ENCODE measurements at places on chromosomes 3 and 15. TPM values are rescaled to one million over a fixed set of nuclear protein-coding genes. Genes with fewer than 3 reads are reported as not detected.

DNA sequence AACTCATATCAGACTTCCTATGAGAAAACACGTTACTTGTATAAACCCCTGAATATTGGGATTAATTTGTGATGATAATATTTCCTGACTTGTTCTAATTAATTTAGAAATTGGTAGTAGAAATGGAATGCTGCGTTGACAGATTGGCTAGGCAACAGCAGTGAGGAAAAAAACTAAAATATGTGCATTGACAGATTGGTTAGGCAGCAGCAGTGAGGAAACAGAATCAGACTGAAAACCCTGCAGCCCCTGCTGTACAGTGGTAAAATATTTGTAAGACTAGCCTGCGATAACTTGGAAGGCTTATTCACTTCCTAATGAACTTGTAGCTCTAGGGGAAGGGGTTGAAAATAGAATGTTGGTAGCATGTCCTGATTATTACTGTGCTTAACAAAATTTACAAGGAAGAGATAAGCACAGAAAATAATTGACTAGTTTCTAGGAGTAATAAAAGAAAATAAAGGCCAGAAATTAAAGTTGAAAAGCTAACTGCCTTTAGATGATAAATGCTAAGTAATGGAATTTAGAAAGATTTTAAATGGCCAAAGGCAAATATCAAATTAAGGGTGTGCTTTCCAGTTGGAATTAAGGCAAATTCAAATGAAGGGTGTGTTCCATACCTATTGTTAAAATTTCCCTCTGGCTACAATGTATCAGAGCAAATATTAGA lies 29.9 kb upstream of the IL16 start:
- DNase-seq = no peak

DNA sequence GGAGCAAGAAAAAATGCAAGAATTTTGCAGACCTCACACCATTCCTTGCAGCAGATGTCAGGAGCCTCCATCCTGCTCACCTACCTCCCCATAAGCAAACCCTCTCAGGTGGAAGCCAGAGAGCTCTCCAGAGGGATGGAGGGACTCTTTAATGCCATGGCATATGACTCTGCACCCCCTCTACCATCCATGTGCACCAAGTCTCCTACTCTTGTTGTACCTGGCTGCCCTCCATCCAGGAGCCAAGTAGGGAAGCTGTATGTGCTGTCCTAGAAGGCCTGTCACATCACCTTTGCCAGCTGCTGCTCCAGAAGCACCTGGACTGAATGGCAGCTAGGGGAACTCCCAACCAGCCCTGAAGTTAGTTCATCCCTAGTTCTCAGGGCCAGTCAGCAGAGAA lies 38.5 kb upstream of the PRR20G start:
- no peak for DNase-seq

DNA sequence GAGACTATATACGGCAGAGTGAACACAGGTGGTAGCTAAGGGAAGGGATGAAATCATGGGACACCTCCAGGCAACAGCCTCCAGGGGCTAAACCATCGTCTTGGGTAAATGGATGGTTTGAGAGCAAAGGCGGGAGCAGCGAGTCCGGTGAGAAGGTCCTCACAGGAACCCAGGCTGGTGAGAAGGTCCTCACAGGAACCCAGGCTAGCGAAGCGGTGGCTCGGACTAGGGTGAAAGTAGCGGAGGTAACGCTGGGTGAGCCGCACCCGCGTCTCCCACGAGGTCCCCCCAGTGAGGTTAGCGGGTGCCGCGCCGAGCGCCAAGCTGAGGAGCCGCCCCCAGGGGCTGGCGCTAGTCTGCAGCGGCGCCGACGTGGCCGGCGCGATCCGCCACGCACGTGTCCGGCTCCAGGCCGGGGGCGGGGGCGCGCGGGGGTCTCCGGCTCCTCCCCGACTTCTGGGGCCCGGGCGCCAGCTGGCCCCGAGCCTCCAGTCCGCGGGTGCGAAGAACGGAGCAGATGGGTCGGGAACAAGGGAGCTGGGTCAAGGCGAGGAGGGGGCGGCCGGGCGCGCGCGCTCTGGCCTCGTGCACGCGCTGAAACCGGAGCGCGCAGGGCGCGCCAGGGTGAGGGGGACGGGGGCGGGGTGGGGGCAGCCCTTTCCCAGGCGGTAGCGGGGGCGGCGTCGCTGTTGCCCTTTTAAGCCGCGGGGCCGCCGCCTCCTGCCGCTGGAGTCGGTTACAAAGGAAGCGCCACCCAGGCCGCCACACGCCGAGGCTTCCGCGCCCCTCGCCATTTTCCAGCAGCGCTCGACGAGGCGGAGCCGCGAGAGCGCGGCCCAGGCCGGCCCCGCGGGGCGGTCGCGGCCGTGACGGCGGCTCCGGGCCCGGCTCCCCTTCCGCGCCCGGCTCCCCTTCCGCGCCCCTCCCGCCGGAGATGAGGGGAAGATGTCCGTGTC lies at the start of gene UBE2Q2:
Gene UBE2Q2 (plus strand): TSS at position 726 of the 956 bp plus-strand sequence. CDS start 220 bp downstream, at position 946.
- DNase-seq = no peak

- no peak for DNase-seq
Observed at GRCh38 chr15:100057281-100057680, 284.5 kb downstream of the ADAMTS17 start.

DNA sequence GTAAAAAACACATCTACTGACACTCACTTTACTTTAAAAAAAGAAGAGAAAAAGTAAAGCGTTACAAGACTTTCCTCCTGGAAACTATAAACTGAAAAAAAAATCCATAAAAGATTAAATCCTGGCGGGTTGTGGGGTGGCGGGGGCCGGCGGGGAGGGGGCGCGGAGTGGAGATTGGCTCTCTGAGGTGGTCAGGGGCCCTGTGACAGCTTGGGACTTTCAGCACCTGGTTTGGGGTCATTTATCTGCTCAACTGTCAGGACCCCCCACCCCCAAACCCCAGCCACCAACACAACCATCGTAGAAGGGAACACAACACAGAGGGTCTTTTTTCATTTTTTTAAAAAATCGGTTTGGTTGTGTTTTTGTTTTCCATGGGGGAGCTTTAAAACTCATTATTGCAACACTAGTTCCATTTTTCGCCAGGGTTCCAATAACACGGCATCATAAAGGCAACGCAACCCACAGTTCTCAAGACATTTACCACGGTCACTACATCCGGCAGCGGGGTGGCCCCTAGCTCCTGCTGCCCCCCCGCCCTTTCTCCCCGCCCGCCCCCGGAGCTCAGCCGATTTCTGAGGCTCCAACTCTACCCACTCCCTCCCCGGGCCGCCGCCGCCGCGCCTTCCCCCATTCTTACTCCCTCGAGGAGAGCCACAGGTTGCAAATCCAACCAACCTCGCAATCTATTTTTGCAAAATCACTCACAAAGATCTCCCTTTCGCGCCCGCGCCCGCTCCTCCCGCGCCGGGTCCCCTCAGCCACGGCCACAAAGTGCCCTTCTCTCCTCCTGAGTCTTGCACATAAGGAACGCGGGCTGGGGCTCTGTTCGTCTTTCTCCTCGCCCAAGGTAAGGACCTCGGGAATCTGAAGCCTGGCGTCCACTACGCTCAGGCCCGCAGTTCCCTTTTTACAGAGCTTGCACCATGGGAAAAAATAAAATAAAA lies 1.8 kb downstream of the BCL6 start:
- DNase-seq = no peak

GRCh38 chr3:106018929-106019550 lies 150.2 kb upstream of the CBLB start:
- no peak for DNase-seq

DNA sequence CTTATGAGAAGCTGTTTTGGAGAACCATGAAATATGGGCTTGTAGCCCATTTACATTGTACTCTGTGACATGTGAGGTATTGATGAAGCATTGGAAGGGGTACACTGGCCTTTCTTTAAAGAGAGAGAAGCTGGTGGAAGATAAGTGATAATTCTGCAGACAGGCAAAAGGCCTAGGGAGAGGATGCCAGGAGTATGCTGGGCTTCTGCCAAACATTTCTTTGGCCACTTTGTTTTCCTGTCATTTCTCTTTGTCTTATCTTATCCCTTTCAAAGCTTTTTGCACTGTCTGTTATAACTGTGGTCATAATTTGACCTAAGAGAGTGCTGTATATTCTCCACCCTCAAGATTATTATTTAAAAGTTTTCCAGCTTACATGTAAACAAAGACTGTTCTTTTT lies 109.6 kb upstream of the SEMA6D start:
- no peak for DNase-seq

DNA sequence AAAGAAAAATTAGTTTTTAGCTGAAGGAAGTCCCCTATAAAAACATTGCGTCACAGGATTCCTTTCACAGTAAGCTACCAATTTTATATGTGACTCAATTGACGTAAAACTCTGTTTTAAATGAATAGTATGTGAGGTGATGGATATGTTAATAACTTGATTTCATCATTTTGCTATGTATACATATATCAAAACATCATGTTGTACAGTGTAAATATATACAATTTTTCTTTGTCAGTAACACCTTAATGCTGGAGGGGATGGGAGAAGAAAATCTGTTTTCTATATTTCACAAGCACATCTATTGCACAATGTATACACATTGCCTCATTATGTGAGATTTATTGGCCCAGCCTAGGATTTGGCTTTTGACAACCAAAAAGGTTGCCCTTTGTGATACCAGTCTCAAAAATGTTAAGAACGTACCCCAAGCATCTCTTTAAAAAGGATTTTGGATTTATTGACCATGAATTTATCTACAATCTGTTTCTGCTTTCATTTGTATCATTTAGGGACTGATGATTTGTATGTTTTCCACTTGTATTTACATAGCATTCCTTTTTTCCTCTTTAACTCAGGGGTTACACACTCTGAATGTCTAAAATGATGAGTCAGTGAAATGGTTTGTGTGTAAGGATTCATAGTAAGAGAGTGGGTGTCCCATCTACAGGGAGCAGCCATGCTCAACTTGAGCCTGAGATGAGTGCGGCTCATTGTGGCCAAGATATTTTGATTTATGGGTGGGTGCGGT lies 62.6 kb downstream of the CRTC3 start:
- no peak for DNase-seq

CYB561D2 gene
- total RNA-seq = 19.2 TPM

IGSF10 gene
- 0.05 TPM for total RNA-seq

GRCh38 chr3:58167431-58168351 lies 43.1 kb downstream of the DNASE1L3 start:
- no peak for DNase-seq

DNA sequence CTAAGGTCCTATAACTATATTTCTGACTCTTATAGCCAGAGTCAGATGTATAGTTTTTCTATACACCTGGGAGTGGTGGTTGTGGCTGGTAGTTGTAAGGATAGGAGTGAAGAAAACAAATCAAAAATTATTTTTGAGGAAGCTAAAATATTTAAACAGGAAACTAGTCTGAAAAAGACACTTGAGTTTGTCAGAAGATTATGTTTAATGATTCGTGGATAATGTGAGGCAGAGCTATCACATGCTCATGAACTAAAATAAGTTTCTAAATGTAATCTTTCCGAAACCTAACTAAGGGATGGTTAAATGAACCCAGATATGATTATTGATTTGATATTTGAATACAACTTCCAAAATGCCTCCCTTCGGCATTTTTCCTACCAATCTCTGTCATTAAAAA lies 30.4 kb downstream of the GABRR3 start:
- DNase-seq = no peak
